Prostate gland (tissue), 2 donors: ENCODE measurements at places on chromosomes 3 and 15. TPM values are rescaled to one million over a fixed set of nuclear protein-coding genes. Genes with fewer than 3 reads are reported as not detected.

DNA sequence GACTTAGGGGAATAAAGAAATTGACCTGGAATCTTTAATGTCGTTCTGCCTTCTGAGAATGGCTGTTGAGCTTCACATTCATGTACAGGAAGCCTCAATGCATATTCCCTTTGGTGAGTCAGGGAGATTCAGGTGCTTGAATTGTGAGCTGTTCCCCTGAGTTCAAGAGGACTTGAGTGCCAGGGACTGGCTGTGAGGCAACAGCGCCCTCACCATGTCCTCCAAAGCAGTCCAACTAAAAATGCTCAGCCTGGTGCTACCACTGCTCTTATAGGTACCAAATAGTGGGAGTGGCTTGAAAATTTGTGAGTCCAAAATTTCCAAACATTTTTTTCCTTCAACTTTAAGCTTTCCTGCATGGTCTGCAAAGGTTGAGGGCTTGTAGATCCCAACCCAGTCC is 54.1 kb downstream of the LEO1 start:
- H3K4me1 ChIP-seq: no peaks in the 10 kb centered on the region
- no peak for DNase-seq
- H3K4me3 ChIP-seq: no peak overlapping the region

The PODXL2 gene
- 63.9 TPM for total RNA-seq

The KIF7 gene
- total RNA-seq: 10.3 TPM

The USP50 gene
- not detected for total RNA-seq

- H3K4me1 ChIP-seq: no peaks in the 10 kb centered on the region
- H3K36me3 ChIP-seq: no peaks in the 10 kb centered on the region
- no peak for DNase-seq
- no peak overlapping the region for H3K27ac ChIP-seq
Observed at GRCh38 chr15:36426691-36427090, 152.7 kb upstream of the CDIN1 start.

DNA sequence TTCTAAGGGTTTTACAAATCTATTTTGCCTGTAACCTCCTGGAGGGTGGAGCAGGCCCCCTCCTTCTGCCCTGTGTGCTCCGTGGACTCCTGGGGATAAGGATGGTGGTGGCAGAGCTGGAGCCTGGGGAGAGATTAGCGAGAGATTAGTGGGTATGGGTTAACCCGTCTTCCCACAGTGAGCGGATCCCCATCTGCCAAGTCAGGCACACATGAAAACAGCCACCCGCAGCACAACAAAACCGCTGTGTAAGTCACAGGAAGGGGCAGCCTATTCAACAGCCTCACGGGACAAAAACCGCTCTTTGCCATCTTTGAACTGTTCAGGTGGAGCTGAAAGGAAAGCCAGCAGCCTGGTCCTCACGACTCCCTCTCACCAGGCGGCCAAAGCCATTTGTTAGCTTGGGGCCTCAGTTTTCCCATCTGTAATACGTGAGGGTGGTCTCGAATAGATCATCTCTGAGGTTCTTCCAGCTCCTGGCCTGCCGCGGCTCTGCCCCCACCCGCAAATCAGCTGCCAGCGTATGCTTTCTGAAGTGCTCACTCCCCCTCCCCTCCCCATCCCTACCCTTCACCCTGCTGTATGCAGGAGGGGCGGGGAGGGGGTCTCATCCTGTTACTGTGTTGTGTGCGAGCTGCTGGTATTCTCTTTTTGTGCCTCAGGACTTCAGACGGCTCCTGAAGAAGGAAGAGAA is 43.6 kb downstream of the PDIA5 start:
- no peaks in the 10 kb centered on the region for H3K27me3 ChIP-seq
- no peaks in the 10 kb centered on the region for H3K4me1 ChIP-seq

GRCh38 chr3:128506754-128507153 is 13.8 kb upstream of the GATA2 start:
- no peaks in the 10 kb centered on the region for H3K27me3 ChIP-seq
- no peak overlapping the region for H3K27ac ChIP-seq
- no peak for DNase-seq
- H3K4me3 ChIP-seq: no peak overlapping the region

The FAM227B gene
- 8.3 TPM for total RNA-seq

GRCh38 chr3:56459104-56459496 is 9.2 kb downstream of the ERC2 start:
- no peaks in the 10 kb centered on the region for H3K4me1 ChIP-seq
- H3K4me3 ChIP-seq: no peak overlapping the region
- H3K36me3 ChIP-seq: no peaks in the 10 kb centered on the region
- no peak for DNase-seq

DNA sequence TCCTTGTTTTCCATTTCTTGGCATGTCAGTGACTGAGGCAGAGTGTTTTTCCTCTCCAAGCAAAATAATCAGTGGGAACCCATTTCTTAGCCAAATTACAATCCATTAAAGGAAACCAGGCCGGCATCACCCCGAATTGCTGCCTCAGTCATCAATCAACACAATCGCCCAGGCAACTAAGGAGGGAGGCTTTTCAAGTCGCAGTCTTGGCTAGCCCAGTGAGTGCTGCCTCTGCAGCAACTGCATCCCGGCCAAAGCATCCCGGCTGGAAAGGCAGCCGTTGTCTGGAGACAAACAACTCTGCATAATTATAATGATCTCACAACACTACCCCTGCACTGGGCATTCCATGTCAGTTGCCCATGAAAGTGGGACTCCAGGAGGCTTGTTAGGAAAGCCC is 213.5 kb upstream of the PRICKLE2 start:
- no peak for DNase-seq
- no peak overlapping the region for H3K4me3 ChIP-seq
- H3K27ac ChIP-seq: no peak overlapping the region
- H3K36me3 ChIP-seq: no peaks in the 10 kb centered on the region

DNA sequence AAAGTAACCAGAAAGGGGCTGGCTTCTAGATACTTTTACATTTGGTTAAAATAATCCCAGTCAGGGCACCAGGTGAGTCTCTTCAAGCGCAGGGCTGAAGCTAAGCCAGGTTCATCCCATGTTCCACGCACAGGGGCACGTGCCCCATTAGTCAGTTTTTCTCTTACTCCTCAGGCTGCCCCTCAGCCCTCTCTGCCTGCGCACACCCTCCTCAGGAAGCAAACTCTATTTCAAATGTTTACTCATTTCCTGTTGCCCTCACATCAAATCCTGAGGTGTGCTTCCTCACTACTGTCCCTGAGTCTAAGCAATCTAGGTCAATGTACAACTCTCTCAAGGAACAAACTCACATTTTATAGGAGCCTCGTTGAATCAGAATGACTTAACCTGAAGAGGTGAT is 48.5 kb downstream of the THBS1 start:
- H3K27ac ChIP-seq: peak overlapping the region; percentile 81
- no peak for DNase-seq
- H3K27me3 ChIP-seq: no peaks in the 10 kb centered on the region
- H3K4me1 ChIP-seq: peaks cover 7% of the 10 kb centered on the region

The UBL7 gene
- total RNA-seq: 83.1 TPM

DNA sequence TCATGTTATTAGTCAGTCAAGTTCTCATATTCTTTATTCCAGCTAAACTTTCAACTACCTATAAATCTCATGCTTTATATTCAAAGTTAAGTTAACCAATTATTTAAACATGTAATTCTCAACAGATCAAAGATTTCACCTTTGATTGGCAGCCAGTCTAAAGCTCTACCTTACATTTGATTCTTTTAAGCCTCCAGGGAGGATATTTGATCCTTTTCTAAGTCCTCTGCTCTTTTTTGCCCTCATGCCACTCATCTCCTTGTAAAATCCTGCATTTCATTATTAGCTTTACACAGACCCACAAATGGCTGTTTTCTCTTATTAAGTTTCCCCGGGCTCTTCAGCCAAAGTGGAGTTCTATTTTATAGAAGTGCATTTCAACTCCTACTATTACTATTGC is 134.1 kb downstream of the NLGN1 start:
- no peaks in the 10 kb centered on the region for H3K36me3 ChIP-seq
- no peak for DNase-seq
- no peaks in the 10 kb centered on the region for H3K27me3 ChIP-seq
- H3K4me3 ChIP-seq: no peak overlapping the region
- no peak overlapping the region for H3K27ac ChIP-seq

- H3K4me1 ChIP-seq: no peaks in the 10 kb centered on the region
- no peak overlapping the region for H3K27ac ChIP-seq
- H3K27me3 ChIP-seq: no peaks in the 10 kb centered on the region
- H3K36me3 ChIP-seq: no peaks in the 10 kb centered on the region
Observed at GRCh38 chr3:144643771-144644198, 672.2 kb downstream of the DIPK2A start.

- H3K36me3 ChIP-seq: no peaks in the 10 kb centered on the region
- H3K27me3 ChIP-seq: no peaks in the 10 kb centered on the region
- no peak overlapping the region for H3K4me3 ChIP-seq
- H3K27ac ChIP-seq: no peak overlapping the region
- no peak for DNase-seq
Observed at GRCh38 chr3:425079-425478, 228.5 kb downstream of the CHL1 start.

DNA sequence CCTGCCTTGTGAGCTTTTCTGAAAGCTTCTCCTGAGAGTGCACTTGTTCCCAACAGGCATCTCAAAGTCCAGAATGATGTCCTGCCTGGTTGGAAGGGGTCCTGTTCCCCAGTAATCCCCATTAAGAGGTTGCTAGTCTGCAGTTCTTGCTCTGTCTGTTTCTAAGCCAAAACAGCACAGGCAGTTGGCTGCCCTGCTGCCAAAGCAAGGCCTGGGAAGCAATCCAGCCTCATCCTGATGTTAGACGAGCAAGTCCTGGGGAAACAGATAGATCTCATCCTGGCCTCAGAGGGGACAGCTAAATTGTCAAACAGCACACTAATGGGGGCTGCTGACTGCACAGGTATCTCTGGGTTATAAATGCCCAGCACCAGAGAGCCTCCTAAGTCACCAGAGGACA is 198.0 kb downstream of the EPHB1 start:
- no peaks in the 10 kb centered on the region for H3K36me3 ChIP-seq
- no peaks in the 10 kb centered on the region for H3K27me3 ChIP-seq
- no peak overlapping the region for H3K4me3 ChIP-seq
- no peaks in the 10 kb centered on the region for H3K4me1 ChIP-seq
- no peak for DNase-seq

DNA sequence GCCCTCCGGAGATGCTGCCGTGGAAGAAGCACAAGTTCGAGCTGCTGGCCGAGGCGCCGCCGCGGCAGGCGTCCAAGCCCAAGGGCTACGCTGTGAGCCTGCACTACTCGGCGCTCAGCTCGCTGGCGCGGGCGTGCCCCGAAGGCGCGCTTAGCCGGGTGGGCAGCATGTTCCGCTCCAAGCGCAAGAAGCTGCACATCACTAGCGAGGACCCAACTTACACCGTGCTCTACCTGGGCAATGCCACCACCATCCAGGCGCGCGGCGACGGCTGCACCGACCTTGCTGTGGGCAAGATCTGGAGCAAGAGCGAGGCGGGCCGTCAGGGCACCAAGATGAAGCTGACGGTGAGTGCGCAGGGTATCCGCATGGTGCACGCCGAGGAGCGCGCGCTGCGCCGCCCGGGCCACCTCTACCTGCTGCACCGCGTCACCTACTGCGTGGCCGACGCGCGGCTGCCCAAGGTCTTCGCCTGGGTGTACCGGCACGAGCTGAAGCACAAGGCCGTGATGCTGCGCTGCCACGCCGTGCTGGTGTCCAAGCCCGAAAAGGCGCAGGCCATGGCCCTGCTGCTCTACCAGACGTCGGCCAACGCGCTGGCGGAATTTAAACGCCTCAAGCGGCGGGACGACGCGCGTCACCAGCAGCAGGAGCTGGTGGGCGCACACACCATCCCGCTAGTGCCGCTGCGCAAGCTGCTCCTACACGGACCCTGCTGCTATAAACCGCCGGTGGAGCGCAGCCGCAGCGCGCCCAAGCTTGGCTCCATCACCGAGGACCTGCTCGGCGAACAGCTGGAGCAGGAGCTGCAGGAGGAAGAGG is 1.3 kb downstream of the FAM43A start:
- H3K4me3 ChIP-seq: peak overlapping the region; percentile 78
- no peaks in the 10 kb centered on the region for H3K36me3 ChIP-seq
- no peak for DNase-seq
- H3K4me1 ChIP-seq: peaks cover 3% of the 10 kb centered on the region
- H3K27me3 ChIP-seq: no peaks in the 10 kb centered on the region

DNA sequence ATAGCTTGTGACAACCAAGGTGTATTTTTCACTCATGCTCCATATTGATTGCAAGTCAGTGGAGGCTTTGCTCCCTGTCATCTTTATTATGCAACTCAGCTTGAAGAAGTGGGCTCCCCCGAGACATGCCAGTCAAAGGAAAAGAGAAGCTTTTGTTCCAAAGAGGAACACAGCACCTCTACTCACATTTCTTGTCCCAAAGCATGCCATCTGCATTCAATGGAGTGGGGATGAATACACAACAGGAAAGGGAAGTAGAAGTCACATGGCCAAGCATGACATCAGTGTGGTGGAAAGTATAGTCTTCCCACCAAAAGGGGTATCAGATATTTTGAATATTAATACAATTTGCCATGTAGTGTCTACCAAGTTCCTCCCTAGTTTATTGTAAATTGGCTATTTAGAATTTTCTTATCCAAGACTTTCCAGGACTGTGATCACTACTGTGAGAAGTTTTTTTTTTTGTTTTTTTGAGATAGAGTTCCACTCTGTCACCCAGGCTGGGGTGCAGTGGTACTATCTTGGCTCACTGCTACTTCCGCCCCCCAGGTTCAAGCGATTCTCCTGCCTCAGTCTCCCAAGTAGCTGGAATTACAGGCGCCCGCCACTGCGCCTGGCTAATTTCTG is 114.5 kb downstream of the GMPS start:
- DNase-seq: no peak
- H3K27ac ChIP-seq: no peak overlapping the region
- H3K4me1 ChIP-seq: no peaks in the 10 kb centered on the region
- H3K27me3 ChIP-seq: no peaks in the 10 kb centered on the region

DNA sequence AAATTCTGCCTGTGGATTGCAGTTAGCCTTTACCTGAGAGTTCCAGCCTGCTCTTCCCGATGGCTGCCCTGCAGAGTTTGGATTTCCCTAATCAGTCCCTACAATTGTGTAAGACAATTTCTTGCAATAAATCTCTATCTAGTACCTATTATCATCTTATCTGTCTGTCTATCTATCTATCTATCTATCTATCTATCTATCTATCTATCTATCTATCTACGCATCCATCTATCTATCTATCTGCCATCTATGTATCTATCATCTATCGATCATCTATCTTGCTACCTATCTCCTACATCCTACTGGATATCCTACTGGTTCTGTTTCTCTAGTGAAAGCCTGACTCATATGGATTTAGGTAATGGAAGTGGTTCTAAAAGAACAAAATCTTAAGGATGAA is 30.4 kb upstream of the XCR1 start:
- no peak overlapping the region for H3K27ac ChIP-seq
- H3K27me3 ChIP-seq: no peaks in the 10 kb centered on the region
- no peak for DNase-seq
- no peak overlapping the region for H3K4me3 ChIP-seq
- H3K36me3 ChIP-seq: no peaks in the 10 kb centered on the region
- no peaks in the 10 kb centered on the region for H3K4me1 ChIP-seq

GRCh38 chr3:190585805-190586630 is 72.1 kb downstream of the IL1RAP start:
- no peak overlapping the region for H3K27ac ChIP-seq
- H3K4me3 ChIP-seq: no peak overlapping the region
- H3K4me1 ChIP-seq: no peaks in the 10 kb centered on the region
- no peaks in the 10 kb centered on the region for H3K27me3 ChIP-seq

The RBP2 gene
- not detected for total RNA-seq
